DMS79 (cell line): ENCODE measurements at places on chromosomes 3 and 15.

DNA sequence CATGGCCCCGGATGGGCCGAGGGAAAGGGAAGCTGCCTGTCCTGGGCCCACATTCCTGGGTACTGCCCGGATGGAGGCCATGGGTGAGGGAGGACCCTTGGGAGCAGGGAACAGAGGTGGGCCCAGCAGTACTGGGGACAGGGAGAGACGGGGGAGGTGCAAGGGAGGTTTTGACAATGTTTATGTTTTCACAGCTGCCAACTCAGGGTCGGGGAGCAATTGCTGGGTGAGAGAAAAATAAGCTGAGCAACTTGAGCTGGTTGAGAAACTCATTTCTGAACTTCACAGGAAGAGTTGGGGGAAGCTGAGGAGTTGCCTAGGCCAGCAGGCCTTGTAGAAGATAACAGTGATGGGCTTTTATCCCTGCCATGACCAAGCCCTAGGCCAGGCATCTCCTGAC, 11.1 kb upstream of the TSPAN3 start:
- no peak for DNase-seq

- DNase-seq, result no peak
Observed at GRCh38 chr15:28044121-28044672, 54.9 kb downstream of the OCA2 start.

DNA sequence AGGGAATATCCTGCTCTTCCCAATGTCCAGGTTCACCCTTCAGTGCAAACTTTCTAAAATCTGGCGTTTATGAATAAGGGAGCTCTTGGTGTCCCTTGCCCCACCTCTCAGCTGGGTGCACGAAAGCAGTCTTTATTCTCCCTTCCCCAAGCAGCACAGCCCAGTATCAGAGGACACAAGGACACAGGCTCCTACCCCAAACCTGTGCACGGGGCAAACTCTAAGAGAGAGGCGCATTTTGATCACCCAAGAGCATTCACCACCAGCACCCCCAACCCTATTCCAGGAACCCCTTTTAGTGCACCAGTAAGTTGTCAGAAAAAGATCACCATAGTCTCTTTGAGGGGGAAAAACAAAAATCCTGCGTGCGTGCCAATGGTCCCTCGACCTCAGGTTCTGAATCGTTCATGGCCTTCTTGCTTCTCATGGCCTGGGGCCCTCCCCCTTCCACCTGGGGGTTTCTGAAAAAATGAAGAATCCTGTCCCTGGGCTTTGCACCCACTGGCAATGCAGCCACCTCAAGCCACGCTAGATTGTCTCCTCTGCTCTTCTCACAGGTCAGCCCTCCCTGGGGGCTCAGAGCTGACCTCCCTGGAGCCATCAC, 78.9 kb downstream of the FAM174B start:
- DNase-seq, result no peak

DNA sequence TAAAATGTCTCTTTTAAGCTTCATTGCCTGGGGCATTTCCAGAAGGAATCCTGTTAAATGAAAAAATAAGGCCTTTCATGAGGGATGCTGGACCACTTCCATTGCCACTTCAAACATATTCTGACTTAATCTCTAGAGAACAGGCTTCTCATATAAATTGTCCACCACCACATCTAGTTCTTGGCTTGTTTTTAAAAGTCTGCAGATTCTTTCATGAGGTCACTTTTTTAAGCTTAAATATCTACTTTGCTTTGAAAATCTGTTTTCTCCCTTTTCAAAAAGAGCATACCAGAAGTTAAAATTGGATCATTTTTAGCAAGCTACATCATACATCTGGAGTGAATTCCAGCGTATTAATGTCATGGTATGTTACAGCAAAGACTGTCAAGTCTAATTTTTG, 131.6 kb downstream of the C3orf70 start:
- DNase-seq, result no peak

GRCh38 chr3:143526011-143526545, 322.2 kb downstream of the SLC9A9 start:
- no peak for DNase-seq

GRCh38 chr3:32203854-32204253, 34.6 kb upstream of the CMTM8 start:
- no peak for DNase-seq

DNA sequence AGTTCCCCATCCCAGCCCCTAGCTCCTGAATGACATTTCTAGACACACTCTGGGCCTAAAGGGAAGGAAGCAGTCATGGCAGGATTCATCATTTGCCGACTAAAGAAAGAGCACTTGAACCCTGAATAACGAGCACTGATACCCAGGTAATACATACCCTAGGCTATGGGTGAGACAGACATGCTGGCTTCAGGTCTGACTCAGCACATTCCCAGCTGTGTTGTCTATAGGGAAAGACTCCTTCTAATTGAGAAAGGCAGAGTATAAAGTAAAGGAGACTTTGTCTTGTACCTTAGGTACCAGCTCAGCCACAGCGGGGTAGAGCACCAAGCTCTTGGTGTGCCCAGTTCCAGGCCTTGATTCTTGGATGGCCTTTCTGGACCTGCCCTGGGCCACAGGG, 870.5 kb downstream of the PDCD6IP start:
- no peak for DNase-seq

DNA sequence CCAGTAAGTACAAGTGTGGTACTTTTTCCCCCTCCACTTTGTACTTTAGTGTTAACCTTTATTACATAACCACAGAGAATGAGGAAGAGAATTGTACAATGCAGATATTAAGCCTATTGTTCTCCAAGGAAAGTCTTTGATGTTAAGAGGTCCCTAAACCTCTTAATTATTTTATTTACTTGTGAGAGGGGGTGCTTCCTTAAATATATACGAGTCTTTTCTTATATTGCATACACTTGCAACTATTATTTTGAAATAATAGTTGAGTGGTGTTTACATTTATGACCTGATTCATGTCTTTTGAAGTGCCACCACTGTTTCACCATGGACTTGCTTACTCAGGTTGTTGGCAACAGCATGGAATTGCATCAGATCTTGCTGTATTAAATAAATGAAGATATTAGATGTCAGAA, 10.1 kb downstream of the USP3 start:
- DNase-seq, result no peak

DNA sequence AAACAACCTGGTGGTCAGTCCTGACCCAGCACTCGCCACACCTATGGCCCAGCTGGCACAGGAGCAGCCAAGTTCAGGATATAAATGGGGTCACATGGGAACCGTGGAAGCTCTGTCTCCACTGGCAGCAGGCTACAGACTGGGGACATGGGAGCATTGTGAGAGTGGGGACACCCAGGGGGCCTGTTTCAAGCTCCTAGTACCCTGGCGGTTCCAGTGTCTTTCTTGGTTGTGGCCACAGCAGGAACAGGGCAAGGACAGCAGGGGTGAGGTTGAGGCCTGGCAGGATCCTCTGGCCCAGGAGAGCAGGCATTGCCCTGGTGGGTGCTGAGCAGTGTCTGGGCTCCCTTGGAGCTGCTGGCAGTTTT, 1.9 kb downstream of the CSK start:
- no peak for DNase-seq

DNA sequence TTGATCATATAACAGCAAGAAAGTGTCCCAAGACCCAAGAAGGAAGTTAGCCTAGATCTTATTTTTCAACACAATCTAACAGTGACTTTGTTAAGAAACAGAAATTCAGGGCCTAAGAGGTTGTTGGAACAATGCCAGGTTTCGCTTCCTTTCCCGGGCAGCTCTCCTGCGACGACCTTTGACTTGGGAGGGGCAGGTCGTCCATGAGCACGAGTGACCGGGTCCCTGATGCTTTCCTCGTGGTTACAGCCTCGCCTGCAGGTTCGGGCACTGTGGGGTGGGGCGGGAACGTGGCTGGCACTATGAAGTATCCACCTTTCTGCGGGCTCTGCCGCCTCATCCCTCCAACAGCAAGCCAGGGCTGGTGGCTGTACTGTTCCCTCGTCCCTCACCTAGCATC, 90.1 kb upstream of the RGMA start:
- DNase-seq, result no peak

- no peak for DNase-seq
Observed at GRCh38 chr3:22835041-22835440, 368.1 kb upstream of the UBE2E2 start.

- DNase-seq, result no peak
Observed at GRCh38 chr15:91521548-91521947, 332.0 kb upstream of the SLCO3A1 start.

GRCh38 chr15:45612790-45613415, 21.9 kb upstream of the SQOR start:
- no peak for DNase-seq

DNA sequence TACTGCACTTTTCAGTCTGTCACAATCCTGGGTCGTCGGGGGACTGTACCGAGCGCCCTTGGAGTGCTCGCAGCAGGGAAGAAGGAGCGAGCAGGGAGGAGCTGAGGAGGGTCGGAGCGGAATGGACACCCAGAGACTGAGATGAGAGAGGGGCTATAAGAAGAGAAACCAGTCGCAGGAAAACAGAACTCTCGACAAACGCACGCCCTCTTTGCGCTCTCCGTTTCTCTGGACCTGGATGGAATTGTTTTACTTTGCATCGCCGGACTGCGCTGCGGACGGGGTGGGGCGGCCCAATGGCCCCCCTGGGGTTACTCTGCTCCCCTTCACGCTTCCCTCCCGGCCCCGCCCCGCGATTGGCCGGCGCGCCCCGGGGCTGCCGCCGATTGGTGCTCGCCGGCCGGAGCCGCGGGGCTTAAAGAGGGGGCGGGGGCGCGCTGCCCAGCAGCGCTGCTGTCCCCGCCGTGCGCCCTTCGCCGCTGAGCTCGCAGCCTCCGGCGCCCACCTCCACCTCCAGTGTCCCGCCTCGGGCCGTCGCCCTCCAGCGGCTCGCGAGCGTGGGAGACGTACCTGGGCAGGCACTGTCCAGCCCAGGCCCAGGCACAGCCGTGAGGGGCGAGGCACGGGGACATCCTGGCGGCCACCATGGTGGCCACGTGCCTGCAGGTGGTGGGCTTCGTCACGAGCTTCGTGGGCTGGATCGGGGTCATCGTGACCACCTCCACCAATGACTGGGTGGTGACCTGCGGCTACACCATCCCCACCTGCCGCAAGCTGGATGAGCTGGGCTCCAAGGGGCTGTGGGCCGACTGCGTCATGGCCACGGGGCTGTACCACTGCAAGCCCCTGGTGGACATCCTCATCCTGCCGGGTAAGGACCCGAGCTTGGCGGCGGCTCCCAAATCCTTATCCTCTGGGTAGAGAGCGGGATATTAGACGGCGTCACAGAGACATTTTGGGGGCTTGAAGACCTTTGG, at the start of gene CLDN11:
Gene CLDN11, plus strand, starts transcription at position 447 of the 977 bp plus-strand sequence. Its CDS starts 199 bp downstream, at position 646.
- peak; percentile 45 for DNase-seq

GRCh38 chr15:67013696-67014095, 51.7 kb upstream of the SMAD3 start:
- no peak for DNase-seq

GRCh38 chr3:149489060-149489690, 14.7 kb downstream of the TM4SF4 start:
- DNase-seq, result no peak

GRCh38 chr3:197878427-197878826, 71.6 kb upstream of the RPL35A start:
- no peak for DNase-seq

- DNase-seq, result no peak
Observed at GRCh38 chr3:65080432-65080831, 392.6 kb upstream of the ADAMTS9 start.

DNA sequence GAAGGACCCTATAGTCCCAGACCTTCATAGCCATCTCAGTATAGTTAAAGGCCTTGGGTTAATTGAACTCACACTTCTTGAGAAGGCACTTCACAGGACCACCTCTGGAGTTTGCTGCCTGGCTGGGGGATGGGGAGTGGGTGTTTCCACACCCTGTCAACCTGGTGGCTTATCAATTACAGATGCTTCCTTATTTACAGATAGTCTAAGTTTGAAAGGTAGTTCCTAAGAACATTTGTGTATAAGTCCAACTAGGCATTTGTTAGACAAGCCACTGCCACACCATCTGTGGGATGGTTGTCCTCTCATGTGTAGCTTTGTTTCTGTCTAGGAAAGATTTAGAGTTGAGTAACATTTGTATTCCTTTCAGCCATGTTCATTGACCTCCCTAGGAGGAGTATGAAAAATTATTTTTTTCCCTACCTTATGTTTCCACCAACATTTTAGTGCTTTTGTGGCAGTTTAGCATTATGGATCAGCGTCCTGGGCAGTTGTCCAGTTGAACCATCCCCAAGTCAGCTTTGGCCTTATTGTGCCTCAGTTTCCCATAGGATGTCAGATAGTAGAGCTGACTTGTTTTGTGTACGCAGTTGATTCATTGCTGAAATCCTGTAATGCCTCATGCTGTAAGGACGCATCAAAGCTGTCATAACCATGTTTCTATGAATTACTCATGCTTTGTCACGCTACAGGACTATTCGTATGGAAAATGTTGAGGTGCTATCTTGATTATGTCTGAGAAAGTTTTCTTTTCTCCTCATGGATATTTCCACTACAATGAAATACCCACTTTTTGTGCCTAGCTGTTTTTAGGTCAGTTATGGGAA, 21.2 kb upstream of the SIAH2 start:
- no peak for DNase-seq

- DNase-seq, result no peak
Observed at GRCh38 chr3:133676336-133677118, 14.8 kb upstream of the TOPBP1 start.

- no peak for DNase-seq
Observed at GRCh38 chr15:29969562-29970401, 113.0 kb upstream of the GOLGA8J start.

DNA sequence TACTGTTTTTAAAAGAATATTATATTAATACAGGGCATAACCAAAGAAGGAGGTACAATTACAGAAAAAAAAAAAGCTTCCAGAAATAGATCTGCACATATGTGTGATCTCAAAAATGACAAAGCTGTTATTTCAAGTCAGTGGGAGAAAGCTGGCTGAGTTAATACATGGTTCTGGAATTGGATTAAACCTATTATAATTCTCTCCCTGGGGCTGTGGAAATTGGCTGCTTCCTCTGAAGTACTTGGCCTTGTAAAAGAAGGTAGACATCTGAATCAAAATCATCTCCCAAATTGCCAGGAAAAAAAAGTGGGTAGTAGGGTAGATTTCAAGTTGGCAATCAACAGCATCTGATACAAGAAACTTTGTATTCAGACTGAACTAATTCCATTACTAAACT, 723.9 kb upstream of the ALCAM start:
- DNase-seq, result no peak

DNA sequence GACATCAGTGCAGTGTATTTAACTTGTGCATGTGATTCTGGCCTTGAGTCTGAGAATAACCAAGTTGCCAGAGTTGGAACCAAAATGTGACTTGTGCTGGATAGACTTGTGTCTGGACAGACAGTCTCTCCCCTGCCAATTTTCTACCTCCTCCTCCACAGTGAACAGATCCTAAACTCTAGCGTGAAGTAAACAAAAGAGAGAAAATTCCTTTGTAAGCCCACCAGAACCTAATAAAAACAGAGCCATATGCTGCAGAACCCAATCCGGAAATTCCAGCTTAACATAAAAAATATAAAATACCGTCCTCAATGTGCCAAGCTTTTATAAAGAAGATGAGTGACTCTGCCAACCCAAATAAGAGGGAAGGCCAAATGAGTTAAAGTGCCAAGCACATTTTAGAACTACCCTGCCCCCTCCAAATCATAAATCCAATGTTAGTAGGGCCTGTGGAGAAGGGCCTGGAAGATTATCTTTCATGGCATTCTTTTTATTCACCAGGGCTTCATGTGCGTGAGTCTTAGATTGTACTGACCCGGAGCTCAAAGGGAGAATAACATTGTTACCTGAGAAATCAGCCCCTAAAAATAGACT, 344.6 kb upstream of the PROK2 start:
- no peak for DNase-seq
